Skin of body (tissue), 3 donors: ENCODE measurements at places on chromosomes 6 and 20.

- DNase-seq = no peak
Measured at GRCh38 chr6:5728351-5729079, 278.2 kb downstream of the NRN1 start.

- no peak for DNase-seq
Measured at GRCh38 chr20:38896009-38896594, 30.1 kb upstream of the FAM83D start.

DNA sequence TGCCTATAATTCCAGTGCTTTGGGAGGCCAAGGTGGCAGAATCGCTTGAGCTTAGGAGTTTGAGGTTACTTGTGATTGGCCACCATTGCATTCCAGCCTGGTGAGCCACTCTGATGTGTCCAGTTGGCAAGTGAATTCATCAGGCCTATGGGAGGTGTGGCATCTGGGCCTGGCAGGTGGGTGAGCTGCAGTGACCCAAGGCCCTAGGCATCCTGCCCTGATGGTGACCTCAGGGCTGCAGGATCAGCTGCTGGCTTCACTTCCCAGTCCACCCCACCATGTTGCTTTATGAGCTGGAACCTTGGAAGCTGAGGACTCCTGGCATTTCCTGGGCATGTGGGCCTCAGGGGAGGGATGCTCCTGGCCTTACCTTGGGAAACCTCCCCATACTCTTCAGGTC lies 20.5 kb downstream of the RSPH9 start:
- DNase-seq = no peak

DNA sequence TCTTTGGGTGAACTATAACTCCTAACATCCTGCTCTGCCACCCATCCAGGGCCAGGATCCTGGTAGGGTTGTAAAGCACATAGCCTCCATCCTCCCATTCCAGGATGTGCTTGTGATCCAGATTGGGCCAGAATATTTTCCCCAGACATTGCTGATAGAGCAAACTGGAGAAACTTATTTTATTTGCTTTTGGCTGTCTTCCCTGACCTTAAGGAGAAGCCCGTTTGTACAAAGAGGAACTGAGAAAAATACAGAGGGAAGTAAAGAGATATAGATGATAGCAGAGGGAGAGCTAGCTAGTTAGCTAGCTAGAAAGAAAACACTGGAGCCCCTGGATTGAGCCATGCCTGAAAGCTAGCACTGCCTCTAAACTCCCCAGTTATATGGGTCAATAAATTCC lies 9.0 kb upstream of the HDAC2 start:
- no peak for DNase-seq

DNA sequence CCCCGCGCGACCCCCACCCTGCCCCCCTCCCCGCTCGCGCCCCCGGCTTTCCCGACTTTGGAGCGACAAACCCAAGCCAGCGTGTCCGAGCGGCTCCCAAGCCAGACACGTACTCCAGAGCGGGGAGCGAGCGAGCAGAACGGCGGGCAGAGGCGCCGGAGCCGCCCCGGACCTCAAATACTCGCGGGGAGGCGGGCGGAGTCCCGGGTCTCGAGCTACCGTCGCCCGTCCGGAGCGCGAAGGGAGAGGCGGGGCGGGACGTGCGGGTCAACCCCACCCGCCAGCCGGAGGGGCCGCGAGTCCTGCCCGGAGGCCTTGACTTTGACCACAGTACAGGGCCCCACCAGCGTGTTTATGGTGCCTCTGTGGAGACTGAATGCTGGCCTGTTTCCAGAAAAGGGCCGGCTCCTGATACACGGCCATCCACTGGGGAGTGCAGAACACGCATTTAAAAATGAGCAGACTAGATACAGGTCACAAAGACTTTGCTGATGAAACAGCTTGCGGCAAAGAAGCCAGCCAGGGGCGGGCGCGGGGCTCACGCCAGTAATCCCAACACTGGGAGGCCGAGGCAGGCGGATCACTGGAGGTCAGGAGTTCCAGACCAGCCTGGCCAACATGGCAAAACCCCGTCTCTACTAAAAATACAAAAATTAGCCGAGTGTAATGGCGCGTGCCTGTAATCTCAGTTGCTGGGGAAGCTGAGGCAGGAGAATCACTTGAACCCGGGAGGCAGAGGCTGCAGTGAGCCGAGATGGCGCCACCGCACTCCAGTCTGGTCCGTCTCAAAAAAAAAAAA lies at the start of gene SERPINB6:
Gene SERPINB6, minus strand, starts transcription at position 148 of the 799 bp plus-strand sequence. CDS start 12,235 bp downstream, outside the sequence.
- peak; percentile 31 for DNase-seq

GRCh38 chr6:3751730-3752530 lies 417 bp upstream of the PXDC1 start:
- DNase-seq = peak; percentile 84

GRCh38 chr6:125750692-125751333 lies 1.4 kb downstream of the HEY2 start:
- DNase-seq = no peak

DNA sequence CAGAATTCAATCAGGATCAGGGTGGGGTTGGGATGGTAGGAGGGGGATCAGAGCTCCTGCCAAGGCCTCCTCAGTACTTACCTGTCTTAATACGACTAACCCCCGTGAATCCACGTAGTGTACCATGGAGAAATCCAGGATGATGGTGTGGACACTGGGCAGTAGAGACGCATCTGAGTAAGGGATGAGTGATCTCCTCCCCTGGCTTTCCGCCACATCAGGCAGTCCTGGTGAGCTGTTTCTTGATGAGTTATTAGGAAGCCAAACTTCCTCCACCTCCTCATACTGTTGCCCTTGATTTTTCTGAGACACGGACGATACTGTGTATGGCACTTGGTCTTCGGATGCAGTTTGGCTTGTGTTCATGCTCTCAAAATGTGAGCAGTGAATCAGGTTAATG lies 34.2 kb upstream of the SRPK1 start:
- DNase-seq = no peak

DNA sequence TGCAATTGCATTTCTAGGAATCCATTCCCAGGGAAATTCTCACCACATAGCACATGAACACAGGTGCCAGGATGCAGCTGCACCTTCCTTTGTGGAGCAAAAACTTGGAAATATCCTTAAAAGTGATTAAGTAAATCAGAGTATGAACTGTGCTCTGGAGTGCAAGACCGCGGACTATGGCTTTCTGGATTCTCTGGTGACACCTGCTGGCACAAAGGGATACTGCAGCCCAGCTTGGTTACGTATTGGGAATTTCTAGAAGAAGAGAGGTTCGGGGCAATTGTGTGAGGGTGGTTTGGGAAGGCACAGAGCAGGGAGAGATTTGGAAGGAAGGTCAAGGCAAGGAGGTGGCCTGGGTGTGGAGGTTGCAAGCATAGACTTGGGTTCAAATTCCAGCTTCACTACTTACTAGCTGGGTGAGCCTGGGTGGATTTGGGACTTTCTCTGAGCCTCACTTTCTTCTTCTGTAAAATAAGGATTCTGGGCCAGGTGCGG lies 15.9 kb upstream of the PEDS1 start:
- DNase-seq = peak; percentile 79

GRCh38 chr20:53447316-53447715 lies 146.3 kb downstream of the ZNF217 start:
- no peak for DNase-seq

GRCh38 chr20:2942439-2942838 lies 69.2 kb downstream of the PTPRA start:
- DNase-seq = no peak

DNA sequence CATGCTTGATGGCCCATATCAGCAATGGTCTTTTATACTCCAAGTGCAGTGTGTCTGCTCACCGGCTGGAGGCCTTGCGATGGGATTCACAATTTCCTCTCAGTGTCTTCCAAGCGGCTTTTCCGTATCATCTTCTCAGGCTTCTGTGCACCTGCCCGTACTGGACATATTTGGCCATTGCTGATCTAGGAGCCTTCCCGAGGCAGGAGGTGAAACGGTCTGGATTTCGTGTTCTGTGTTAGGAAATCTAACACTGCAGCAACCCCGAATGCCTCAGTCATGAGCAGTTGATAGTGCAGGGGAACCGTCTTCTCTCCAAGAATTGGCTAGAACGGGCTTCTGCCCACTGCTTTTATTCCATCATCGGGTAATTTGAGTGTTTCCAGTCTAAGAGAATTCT lies 60.5 kb downstream of the PPP1R14C start:
- no peak for DNase-seq

GRCh38 chr6:67640484-67640883 lies 994.6 kb upstream of the ADGRB3 start:
- DNase-seq = no peak

DNA sequence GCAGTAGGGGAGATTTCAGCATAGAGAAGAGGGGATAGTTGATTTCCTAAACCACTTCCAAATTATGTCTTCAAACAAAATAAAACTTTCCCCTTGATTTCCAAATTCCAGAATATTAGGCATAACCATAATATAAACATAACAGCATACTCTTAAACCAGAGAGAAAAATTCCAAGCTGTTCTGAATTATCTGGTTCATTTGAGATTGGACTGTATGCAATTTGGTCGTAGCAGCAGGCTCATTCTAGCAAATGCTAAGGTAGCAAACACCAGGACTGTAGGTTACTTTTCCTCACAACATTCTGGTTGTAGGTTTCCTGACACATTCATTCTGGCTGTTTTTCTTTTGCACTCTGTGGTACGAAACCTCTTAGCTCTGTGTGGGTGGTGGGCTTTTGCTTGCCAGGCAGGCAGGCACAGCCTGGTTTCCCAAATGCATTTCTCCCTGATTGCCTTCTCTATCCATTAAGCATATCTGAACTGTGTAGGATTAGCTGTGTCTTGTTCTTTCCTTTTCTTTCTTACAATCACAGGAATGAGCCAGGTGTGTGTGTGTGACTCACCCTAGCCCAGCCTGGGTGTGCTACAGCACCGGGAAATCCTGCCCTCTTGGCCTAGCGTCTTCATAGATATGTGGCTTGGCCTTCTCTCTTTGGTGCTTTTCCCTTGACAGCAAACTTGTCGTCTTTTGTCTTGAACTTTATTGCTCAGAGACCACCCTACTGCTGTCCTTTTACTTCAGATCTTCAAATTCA lies 77.1 kb downstream of the JARID2 start:
- no peak for DNase-seq

- DNase-seq = no peak
Measured at GRCh38 chr6:70575899-70576495, 9.3 kb downstream of the SDHAF4 start.

GRCh38 chr6:24566020-24566767 lies 71.4 kb downstream of the ALDH5A1 start:
- no peak for DNase-seq

- no peak for DNase-seq
Measured at GRCh38 chr20:31857861-31858759, 12.2 kb downstream of the DUSP15 start.

DNA sequence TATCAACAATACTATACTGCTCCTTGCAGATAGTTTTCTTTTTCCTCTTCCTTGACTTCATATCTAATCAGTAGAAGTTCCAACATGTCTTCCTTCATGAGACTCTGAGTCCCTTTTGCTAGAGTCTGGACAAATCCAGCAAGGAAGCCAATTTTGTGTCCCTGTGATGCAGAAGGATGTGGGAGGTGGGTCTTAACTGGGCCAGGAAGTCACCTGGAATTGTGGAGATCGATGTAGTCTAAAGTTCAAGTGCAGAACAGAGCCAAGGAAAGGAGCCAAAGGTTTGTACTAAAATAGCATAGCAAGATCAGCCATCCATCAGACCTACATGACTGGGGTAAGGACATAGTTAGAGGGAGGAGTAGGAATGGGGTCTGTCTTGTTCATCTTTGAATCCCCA lies 37.6 kb downstream of the SPTLC3 start:
- DNase-seq = no peak

DNA sequence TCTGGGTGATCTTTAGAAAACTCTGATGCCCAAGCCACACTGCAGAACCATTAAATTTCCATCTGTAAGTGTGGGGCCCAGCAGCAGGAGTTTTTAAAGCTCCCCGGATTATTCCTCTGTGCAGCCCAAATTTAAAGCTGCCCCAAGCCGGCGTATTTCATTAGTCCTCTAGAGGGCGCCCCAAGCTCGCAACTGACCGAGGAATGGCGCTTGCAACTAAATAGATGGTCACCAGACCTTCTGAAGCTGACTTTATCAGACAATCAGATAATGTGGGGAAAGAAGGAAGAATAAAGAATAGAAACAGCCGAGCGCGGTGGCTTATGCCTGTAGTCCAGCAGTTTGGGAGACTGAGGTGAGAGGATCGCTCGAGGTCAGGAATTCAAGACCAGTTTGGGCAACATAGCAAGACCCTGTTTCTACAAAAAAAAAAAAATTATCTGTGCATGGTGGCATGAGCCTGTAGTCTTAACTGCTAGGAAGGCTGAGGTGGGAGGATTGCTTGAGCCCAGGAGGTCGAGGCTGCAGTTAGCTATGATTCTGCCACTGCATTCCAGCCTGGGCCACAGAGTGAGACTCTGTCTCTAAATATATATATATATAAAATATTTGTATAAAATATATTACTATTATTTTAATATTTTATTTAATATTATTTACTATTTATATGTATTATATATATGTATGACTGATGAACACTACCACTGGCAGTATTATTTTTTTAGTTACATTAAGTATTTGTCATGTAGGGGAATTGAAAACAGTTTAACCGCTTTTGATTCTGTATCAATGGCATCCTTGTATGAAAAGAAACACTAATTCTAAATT lies 56.0 kb downstream of the OTOR start:
- peak; percentile 12 for DNase-seq

GRCh38 chr6:41197234-41197633 lies 3.7 kb downstream of the TREML2 start:
- no peak for DNase-seq
